G401 (cell line): ENCODE measurements at places on chromosomes 5 and 9. TPM values are rescaled to one million over a fixed set of nuclear protein-coding genes. Genes with fewer than 3 reads are reported as not detected.

Gene GARIN3
- total RNA-seq = not detected in 2 replicates

DNA sequence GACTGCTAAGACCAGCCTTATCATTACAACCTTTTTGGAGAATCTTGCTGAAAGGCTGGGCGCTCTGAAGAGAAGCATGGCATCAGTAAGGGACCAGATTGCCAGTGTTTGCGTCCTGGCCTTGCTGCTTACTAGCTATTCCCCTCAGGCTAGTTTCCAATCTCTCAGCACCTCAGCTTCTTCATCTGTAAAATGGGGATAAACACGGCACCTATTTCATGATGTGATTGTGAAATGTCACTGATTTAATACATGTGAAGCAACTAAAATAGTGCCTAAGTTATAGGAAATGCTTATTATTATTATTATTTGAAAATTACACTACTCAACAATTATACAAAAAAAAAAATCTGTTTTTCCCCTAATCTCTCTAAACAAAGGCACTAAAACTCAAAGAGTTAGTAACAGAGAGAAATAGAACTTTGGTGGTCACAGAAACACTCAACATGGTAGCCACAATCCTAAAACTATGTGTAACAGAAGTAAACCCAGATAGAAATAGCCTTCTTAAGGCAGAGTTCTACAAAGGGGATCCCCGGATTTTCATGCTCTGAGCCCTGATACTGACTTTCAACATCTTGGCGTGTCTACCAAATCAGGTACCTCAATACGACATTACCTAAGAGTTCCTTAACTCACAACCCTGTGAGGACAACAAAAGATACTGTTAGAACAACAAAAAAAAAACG, 62.0 kb downstream of the ENC1 start:
- DNase-seq = no peak

GRCh38 chr9:86867804-86868313, 79.4 kb downstream of the GAS1 start:
- DNase-seq = peak; percentile 10

Gene PPP3R2
- not detected in 2 replicates for total RNA-seq

GRCh38 chr9:14057368-14058324, 256.3 kb downstream of the NFIB start:
- DNase-seq = no peak

Gene CARD6
- not detected in 2 replicates for total RNA-seq

Gene CDH9
- not detected in 2 replicates for total RNA-seq

GRCh38 chr5:31255041-31255440, 61.6 kb downstream of the CDH6 start:
- no peak for DNase-seq

GRCh38 chr5:134813407-134813806, 32.4 kb upstream of the C5orf24 start:
- DNase-seq = no peak

- DNase-seq = peak; percentile 51
Observed at GRCh38 chr9:114098936-114099668, at the start of gene KIF12. TSS of gene KIF12 (minus strand) at chr9:114099292. CDS start at chr9:114099276, 16 bp downstream.

GRCh38 chr9:126681336-126681735, 67.6 kb downstream of the LMX1B start:
- no peak for DNase-seq

DNA sequence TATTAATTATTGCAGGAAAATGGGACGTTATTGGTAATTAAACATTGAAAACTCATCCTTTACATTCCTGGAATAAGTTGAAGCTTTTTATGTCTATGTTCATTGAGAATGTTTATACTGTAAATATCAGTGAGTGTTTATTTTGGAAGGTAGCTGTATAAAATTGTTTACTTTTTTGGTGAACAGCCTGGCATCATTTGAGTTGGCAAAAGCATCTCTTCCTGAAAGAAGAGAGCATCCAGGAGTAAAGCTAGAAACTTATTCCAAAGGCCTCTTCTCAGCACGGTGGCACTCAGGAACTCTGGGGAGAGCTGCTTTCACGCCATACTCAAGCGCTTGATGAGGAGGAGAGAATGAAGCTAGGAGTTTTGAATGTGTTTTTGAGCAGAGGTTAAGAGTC, 79.9 kb downstream of the GAPVD1 start:
- no peak for DNase-seq

GRCh38 chr5:119366540-119366881, 10.7 kb downstream of the TNFAIP8 start:
- no peak for DNase-seq

Gene HSPB3
- not detected in 2 replicates for total RNA-seq
